SJSA1 (cell line): ENCODE measurements at places on chromosomes 5 and 9.
A peak's percentile ranks its signal among the peaks of the same experiment; 100 is the strongest.

GRCh38 chr9:113381909-113382411 is 5.2 kb upstream of the HDHD3 start:
- no peak for DNase-seq

- DNase-seq: no peak
Observed at GRCh38 chr5:154868702-154869101, 10.3 kb downstream of the CNOT8 start.

DNA sequence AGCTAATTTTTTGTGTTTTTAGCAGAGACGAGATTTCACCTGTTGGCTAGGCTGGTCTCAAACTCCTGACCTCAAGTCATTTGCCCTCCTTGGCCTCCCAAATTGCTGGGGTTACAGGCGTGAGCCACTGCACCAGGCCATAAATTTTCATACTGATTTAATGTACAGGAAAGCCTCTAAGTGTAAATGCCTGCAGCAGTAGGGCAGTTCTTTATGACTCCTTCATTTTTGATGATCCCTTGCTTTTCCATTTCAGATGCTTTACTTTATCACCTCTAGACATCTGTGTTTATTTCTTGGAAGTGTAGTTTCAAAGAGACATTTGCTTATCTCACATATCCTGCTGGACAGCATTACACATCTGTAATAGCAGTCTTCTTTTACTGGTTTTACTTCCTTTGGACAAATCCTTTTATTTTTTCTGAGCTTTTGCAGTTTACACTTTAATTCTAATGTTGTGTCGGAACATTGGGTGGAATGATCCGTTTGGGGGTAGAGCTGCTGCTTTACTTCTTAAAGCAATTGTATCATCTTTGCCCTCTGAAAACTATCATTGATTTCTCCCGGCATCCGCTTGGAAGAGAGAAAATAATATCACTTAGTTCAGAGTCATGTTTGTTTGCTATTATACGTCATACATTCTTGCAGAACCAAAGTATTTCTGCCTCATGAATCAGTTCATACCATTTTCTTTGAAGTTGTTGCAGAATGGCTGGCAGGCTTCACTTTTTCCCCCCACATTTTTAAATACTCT is 36.0 kb downstream of the SCGB3A1 start:
- peak; percentile 79 for DNase-seq

DNA sequence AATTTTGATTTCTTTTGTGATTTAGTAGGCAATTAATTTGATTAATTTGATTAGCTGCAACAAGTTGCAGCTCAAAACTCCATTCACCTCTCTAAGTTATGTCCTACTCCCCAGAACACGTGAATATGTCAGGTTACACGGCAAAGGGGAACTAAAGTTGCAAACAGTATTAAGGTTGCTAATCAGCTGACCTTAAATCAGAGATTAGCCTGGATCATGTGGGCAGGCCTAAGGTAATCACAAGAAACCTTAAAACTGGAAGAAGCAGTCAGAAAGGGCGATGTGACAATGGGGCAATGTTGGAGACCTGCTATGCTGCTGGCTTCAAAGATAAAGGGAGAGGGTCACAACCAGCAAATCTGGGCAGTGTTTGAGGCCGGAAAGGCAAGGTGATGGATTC is 47.3 kb upstream of the ANXA1 start:
- DNase-seq: no peak

GRCh38 chr5:98643569-98643968 is 129.9 kb upstream of the RGMB start:
- DNase-seq: no peak

DNA sequence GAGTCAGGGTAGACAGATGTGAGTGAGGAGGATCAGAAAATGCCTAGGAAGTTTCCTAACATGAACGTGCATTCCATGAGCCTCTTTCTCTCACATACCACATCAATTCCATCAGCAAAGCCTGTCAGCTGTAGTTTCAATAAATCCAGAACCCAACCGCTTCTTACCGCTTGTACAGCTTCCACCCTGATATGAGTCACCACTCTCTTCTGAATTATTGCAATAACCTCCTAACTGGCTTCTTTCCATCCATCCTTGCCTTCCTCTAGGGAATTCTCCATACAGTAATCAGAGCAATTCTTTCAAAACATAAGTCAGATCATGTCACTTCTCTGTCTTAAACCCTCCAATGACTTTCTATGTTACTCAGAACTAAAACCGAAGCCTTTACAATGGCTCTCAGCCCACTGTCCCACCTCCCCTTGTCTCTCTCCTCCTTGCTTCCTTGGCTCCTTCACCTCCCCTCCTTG is 8.1 kb upstream of the RAD23B start:
- peak; percentile 81 for DNase-seq

GRCh38 chr5:169831331-169831730 is 149.0 kb downstream of the INSYN2B start:
- no peak for DNase-seq

DNA sequence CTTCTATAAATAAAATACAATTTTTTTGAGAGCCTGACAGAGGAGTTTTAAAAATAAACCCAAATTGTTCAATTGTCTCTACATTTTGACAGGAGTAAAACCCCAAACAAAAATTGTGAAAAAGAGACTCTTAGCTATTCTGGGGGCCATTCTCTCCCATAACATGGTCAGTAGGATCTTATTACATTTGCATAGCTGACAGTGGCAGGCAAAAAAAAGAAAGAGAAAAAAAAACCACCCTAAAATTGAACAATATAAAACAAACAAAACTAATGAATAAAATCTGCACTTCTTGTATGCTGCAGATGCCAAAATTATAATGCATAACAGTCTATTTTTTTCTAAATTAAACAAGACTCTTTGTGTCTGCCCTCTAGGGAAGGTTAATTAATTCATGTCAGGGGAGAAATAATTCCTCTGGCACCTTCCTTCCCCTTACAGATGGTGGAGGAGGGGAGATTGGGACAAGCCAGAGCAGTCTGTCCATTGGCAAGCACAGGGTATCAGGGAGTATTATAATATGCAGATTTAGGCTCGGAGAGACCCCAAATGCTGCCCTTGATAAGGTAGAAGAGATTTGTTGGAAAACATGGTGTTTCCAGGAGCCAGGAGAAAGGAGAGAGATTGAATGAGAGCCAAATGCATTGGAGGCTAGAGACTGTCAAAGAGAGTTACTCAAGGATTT is 79.7 kb upstream of the CDH6 start:
- no peak for DNase-seq

GRCh38 chr5:32779754-32780415 is 68.8 kb downstream of the NPR3 start:
- peak; percentile 51 for DNase-seq

DNA sequence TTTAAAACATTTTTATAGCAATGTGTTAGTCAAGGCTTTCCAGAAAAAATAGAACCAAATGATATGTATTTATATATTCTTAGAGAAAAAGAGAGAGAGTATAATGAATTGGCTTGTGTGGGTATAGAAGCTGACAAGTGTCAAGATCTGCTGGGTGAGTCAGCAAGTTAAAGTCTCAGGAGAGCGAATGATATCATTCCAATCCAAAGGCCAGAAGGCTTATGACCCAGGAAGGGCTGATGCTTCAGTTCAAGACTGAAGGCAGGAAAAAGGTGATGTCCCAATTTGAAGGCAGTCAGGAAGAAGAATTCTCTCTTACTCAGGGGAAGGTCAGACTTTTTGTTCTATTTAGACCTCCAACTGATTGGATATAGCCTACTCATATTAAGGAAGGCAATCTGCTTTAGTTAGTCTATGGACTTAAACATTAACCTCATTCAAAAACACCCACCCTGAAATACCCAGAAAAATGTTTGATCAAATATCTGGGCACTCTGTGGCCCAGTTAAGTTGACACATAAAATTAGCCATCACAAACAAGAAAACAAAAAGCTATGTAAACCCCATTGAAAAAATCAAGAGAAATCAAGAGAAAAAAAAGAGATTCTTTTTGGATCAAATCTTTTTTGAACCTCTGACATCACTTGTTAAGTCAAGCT is 189.6 kb downstream of the PIK3R1 start:
- no peak for DNase-seq

DNA sequence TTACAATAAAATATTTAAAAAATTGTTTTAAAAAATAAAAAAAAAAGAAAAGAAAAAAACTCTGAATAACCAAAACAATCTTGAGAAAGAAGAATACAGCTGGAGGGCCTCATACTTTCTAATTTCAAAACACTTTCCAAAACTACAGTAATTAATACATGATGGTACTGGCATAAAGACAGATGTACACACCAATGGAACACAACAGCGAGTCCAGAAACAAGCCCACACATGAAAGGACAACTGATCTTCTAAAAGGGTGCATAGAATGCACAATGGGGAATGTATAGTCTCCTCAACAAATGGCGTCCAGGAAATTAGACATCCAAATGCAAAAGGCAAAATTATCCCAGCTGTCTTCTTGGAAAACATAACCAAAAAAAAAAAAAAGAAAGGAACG is 99.6 kb downstream of the LURAP1L start:
- DNase-seq: no peak

DNA sequence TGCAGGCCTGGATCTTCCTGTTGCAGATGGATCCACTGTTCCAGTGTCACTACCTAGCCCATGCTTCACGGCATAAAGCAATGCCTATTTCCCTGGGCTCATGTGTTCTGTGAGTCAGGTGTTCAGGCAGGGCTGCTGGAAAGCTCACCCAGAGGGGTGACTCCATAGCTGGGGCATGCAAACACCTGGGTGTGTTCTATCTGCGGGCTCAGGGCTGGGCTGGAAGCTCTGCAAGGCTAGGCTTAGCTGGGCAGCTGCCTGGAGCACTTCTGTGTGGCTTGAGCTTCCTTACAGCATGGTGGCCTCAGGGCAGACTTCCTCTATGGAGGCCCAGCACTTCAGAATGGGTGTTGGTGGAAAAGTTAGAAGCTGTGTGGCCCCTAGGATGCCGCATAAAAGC is 139.9 kb downstream of the GADD45G start:
- DNase-seq: no peak

- no peak for DNase-seq
Observed at GRCh38 chr5:169423580-169424278, 122.8 kb upstream of the SLIT3 start.

DNA sequence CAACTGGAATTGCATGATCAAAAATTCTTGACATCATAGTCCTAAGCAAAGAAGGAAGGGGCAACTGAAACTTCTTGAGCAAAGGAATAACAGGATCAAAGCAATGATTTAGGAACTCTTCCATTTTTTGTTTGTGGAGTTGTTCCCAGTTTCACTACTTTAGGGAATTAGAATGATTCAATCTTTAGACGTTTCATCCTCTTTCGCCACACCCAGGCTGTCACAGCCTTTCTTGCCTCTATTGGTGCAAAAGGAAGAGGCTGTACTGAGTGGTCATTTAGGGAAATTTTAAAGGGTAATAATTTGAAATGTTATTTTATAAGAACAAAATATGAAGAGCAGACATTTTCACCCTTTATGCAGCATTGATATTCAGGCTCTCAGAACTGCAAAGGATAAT is 1026.0 kb upstream of the ARRDC3 start:
- no peak for DNase-seq

DNA sequence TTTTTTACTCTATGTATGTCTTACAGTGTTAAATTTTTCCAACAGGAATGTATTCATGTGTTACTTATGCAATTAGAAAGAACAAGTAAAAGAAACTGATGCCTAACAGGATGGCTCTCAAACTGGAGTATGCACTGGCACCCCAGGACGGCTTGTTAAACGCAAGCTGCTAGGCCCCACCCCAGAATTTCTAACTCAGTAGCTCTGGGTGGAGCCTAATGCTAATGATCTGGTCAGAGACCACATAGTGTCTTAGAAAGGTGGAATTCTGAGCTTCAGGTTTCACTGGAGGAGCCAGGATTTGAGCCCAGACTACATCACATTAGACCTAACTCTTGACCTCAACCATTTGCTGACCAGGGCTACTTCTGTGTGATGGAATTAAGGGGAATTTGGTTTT is 34.4 kb downstream of the SHC3 start:
- no peak for DNase-seq

DNA sequence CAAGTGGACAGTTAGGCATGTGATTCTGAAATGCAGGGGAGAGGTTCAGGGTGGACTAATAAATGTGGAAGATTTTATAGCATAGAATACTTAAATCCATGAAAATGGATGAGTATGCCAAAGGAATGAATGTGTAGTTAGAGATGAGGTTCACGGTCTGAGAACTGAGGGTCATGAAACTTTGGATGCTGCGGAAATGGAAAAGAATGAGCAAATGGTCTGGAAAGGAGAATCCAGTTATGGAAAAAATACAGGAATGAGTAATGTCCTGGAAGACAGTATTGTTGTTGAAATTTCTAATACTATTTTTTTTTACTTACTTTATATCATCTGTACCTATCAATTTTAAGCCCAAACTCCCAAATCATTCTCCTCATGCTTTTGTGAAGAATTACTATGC is 2369.4 kb downstream of the MAT2B start:
- DNase-seq: no peak

DNA sequence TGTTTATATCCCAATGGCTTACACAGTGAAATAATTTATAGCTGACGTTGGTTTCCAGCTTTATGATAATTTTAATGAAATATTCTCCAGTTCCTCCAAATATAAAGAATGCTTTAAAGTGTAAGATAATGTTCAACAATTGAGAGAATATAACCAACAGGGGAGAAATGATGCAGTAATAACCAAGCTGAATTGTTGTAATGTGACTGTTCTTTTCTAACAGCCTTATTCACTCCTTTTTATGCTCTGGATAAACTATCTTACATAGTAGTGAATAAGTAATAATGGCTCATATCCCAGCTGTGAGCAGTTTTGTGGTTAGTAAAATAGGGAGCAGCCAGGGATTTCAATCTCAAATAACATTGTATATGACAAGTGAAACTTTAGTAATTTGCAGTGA is 2348.7 kb upstream of the ACO1 start:
- no peak for DNase-seq

- peak; percentile 34 for DNase-seq
Observed at GRCh38 chr5:150081541-150082283, 4.6 kb downstream of the CSF1R start.

DNA sequence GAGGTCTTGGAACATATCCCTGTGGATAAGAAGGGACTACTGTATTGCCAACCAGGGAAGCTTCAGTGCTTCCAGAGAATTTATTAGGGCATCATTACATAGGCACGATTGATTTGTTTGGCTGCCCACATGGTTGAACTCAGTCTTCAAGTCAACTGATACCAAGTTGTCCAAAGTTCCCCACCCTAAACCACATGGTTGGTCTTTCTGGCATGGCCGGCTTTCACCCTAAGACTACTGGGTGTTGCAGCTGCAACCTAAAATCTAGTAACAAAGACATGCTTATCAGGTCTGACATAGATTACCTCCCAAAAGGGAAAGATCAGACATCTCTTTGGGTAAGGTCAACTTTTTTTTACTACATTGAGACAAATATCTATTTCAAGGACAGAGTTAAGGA is 37.0 kb downstream of the FAF2 start:
- no peak for DNase-seq

DNA sequence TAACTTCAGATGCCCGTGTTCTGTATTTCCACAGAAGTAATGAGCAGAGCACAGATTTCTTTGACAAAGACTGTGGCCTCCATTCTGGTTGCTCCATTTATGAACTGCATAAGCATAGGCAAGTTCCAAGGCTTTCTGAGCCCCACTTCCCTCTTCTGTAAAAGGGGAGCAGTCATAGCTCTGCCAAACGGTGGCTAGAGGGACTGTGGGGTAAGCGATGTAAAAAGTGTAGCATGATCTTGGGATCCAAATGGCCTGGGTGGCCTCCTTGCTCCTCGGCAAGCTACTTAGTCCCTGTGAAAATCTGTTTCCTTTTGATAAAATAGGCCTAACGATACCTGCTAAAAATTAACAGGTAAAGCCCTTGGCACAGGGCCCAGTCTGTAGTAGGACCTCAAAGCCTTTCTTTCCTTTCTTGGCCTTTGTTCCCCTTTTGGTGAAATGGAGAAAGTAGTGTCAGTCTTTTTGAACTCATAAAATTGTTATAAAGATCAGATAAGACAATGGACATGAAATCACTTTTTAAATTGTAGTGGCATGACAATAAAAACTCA is 646.6 kb downstream of the ACTL7B start:
- DNase-seq: no peak
